Inflammatory macrophage treated with lipopolysaccharide for 4 hours (primary cell): ENCODE measurements at places on chromosomes 7 and 10.

DNA sequence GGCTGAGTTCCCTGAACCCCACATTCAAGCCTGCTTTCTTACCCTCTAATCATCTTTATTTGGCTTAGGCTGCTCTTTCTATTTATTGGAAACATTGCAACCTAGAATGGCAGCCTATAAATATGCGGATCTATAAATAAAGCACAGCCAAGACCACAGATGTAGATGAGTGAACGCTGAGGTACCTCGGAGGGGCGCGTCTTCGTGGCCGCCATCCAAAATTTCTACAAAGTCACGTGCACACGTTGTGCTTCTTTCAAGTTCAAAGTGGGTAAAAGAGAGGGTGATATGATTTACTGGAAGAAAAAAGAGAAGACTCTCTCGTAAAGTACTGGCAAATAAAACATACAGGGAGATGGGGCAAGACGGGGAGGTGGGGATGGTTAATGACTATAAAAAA is 132.6 kb upstream of the RSU1 start:
- no peak for DNase-seq

GRCh38 chr10:74084955-74085354 is 65.7 kb downstream of the AP3M1 start:
- DNase-seq, result peak; percentile 42

GRCh38 chr10:62681211-62681940 is 123.1 kb upstream of the ADO start:
- DNase-seq, result peak; percentile 87

DNA sequence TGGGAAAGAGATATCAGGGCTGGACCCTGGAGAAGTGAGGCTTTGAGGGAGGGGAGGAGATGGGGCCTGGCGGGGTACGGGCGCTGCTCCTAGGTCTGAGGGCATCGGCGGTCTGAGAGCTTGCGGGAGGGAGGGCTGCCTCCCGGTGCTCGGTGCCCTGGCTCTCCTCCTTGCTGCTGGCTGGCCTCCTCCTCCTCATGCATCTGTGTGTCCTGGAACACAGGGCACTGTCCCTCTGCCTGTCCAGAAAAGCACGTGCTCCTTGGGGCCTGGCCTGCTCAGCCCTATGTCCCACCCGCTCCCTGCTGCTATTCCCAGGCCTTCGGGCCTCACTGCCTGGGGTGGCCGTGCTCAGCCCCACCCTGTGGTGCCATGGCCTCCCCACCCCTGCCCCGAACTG is 166.9 kb downstream of the RNF216 start:
- no peak for DNase-seq

DNA sequence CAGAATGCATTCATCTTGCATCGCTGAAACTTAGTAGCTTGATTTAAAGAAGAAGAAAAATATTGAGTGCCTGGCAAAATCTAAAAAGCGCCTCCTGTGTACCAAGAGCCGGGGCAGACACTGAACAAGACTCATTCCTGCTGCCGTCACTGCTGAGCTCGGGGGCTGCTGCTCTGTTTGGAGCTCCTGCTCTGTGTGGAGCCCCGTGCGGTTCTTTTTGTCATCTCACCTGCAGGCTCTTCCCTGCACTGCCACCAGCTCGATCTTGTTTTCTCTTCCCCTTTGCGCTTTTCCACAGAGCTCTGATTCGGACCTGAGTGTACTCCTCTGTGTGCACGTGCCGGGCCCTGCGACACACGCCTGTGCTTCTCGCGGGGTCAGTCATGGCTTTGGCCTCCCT is 462.1 kb upstream of the DPP6 start:
- no peak for DNase-seq

- DNase-seq, result no peak
These were observed 17.4 kb downstream of the ADGRA1 start for GRCh38 chr10:133104963-133105640.

GRCh38 chr10:78853864-78854263 is 214.9 kb upstream of the ZMIZ1 start:
- DNase-seq, result peak; percentile 56

GRCh38 chr10:27794157-27794556 is 48.5 kb upstream of the MKX start:
- no peak for DNase-seq

GRCh38 chr10:50556237-50557120 is 67.3 kb downstream of the SGMS1 start:
- DNase-seq, result no peak

GRCh38 chr7:144786522-144786921 is 49.3 kb downstream of the TPK1 start:
- peak; percentile 3 for DNase-seq
